ENCODE measurements at places on chromosomes 3 and 15.

- DNase-seq, result no peak
These were observed 7.3 kb downstream of the CCR5AS start for GRCh38 chr3:46399557-46399956.

DNA sequence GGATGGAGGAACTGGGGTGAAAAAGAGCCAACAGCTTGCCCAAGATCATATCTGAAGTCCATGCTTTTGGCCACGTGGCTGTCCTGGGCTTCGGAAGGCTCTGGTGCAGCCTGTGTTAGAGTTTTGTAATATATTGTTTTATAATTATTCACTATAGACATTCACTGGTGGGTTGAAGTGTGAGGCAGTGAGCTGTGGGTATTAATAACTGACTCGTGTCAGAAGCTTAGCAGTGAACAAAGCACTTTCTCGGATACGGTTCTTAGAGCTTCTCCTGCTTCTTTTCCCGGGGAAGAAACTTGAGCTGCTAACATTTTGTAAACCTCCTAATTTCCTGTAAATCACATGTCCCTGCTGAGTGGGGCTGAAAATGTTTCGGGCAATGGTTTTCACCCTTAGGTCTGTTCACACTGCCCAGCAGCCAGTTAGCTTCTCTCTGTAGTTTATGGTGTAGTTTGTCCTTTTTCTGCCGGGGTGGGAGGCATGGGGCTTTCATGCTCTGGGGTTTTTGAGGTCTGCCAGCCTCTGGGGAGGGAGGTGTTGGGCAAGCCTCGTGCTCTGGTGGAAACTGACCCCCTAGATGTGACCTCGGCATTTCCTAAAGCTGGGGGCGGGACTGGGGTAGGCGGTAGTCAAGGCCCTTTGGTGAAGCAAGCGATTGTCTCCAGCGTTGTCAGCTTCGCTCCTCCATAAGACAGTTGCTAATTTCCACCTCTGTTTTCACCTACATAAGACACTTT lies 1.7 kb downstream of the MRAS start:
- no peak for DNase-seq

DNA sequence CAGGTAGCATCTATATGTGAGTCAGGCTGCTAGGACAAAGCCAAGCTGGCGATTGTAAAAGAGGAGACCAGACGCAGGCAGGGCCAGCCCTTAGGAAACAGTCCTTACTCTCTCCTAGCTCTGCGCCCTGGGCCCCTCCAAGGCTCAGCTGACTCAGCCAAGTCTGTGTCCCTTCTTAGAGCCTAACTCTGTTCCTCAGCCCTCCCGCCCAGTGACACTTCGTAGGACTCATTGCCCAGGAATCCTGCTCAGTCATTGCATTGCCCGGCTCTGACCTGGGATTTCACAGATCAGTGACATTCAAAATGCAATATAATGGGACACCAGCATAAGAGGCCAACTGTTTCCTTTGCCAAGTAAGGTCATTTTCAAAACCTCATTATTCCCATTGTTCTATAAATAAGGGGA lies 244.2 kb downstream of the TLE3 start:
- no peak for DNase-seq

DNA sequence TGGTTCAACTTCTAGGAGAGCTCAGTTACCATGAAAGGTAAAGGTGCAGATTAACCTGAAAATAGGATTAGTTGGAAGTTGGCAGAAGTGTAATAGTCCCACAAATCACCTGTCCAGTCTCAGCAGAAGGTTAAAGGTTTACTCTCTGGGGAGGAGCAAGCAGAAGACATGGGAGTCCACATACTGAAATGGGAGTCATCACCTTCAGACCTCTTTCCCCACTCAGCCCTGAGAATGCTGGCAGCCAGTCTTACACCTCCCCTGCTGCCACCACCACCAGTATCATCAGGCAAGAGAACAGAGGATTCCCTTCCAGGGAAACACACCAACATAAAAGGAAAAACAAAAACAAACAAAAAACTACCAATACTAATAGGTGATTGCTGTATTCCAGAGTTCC lies 13.8 kb upstream of the PLA2G4D start:
- DNase-seq, result no peak

DNA sequence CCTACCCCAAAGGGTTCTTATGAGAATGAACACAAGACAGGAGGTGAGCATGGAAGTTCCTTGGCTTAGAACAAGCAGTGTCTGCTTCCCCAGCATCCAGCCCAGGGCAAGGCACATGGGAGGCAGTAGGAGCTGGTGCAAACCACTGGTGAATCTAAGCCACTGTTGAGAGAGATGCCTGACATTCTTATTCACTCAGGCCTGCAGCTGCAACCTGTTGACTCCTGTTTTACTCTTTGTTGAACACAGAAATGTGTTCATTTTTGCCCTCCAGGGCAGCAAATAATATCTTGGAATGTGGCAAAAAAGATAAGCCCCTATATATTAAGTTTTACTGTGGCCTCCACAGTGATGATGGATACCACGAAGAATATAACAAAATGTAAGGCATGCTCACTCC lies 8.9 kb upstream of the PAK6 start:
- DNase-seq, result no peak

- DNase-seq, result no peak
These were observed 546.1 kb downstream of the NTRK3 start for GRCh38 chr15:87710406-87710805.

DNA sequence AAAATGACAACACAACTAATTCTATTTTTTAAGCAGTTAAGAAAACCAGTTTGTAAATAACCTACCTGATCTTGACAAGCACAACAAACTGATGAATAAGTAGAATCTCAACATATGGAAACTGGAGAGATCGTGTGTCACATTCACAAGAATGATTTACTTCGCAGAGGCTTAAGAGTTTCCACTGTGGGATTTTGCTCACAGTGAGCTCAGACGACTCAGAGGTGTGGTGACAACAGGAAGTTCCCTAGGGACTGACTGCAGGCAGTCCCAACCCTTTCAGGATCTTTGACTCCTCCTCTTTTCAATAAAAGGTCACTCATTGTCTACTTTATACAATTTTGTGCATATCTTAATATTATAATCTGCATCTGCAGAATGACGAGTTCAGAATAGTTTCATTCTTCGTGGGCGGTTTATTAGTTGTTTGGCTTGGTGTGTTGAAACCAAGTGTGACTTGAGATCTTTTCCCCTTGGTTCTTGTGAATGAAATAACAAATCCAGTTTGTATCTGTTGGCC lies at the start of gene LIPH:
TSS of gene LIPH (minus strand) at position 231 of the 520 bp plus-strand sequence. CDS start at position 114, 117 bp downstream.
- no peak for DNase-seq

- DNase-seq, result no peak
These were observed 16.9 kb upstream of the FSIP1 start for GRCh38 chr15:39799552-39800011.

GRCh38 chr3:138863776-138864113 lies 29.0 kb upstream of the PIK3CB start:
- no peak for DNase-seq

- DNase-seq, result no peak
These were observed 201.4 kb upstream of the CTNNB1 start for GRCh38 chr3:40997711-40998519.

DNA sequence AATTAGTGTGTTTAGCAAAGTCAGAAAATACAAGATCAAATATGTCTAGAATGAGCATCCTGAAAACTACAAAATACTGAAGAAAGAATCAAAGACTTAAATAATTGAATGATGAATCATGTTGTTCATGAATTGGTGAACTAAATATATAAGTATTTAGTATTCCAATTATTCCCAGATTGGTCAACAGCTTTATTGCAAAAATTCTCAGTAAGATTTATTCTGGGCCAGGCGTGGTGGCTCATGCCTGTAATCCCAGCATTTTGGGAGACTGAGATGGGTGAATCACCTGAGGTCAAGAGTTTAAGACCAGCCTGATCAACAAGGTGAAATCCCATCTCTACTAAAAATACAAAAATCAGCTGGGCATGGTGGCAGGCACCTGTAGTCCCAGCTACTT lies 250.0 kb upstream of the NECTIN3 start:
- no peak for DNase-seq

- no peak for DNase-seq
These were observed 202.9 kb upstream of the PROK2 start for GRCh38 chr3:71987828-71988227.

GRCh38 chr3:7650466-7650865 lies 789.6 kb downstream of the GRM7 start:
- no peak for DNase-seq

GRCh38 chr15:92409006-92409405 lies 15.3 kb downstream of the ST8SIA2 start:
- DNase-seq, result no peak

DNA sequence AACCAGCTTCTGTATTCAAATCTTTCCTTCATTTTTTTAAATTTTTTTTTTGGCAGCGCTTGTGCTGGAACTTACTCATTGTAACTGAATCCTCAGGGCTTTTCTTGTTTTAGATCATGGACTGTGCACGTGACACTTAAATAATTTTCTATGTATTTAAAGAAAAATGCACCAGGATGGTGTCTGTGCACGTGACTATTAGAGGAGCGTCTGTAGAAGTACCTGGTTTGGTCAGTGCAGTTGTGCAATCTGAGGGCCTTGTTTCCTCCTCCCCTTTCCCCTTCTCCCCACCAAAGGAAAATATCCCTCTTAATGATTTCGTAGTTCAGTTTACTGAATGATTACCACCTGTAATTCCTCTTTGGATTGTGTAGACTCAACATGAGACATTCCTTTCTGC lies 31.3 kb downstream of the EDEM1 start:
- no peak for DNase-seq

DNA sequence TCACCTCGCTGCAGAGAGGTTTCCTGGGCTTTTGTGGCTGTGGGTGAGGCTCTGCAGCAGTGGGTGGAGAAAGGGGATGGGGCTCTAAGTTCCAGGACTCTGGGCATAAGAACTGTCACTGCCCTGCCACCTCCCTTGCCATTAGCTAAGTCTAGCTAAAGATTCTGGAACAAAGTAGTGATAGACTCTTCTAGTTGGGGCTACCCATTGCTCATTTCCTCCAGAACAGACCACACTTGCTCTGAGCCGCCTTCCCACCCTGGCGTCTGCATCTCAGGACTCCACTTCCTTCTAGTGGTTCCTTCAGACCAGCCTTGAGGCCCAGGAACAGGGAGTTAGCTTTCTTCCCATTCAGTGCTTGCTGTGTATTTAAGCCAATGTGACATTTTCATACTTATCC lies 7.5 kb downstream of the ARHGAP31 start:
- no peak for DNase-seq

Measured in effector memory CD4-positive, alpha-beta T cell (primary cell).